ENCODE measurements at places on chromosomes 5 and 9.

GRCh38 chr9:115913696-115914095 lies 239.9 kb upstream of the PAPPA start:
- no peak for DNase-seq

GRCh38 chr5:158223054-158223600 lies 364.2 kb upstream of the CLINT1 start:
- DNase-seq, result no peak

DNA sequence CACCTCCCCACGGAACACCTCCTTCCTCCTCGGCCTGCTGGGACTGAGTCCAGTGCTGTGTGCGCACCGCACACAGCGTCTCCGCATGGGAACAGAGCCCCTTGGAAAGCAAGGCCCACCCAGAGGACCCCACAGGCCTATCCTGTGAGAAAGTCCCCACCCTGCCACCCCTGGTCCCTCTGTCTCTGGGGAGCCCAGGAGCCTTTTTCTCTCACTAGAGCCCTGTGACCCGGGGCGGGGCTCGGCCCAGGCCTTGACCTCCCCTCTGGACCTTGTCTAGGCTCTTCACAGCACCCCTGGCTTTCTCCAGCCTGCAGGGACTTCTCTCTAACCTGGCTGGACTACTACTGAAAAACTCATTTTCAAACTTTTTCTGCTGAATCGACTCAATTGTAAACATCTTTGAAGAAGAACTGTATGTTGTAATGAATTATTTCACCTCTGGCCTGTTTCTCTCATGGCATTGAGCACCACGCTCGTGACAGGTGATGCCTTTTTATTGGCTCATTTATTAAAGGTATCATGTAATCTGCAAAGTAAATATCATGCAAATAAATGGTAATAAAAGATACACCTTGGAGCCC lies 89.2 kb downstream of the IRX1 start:
- DNase-seq, result no peak

GRCh38 chr5:79746642-79747569 lies 57.3 kb downstream of the CMYA5 start:
- DNase-seq, result no peak

DNA sequence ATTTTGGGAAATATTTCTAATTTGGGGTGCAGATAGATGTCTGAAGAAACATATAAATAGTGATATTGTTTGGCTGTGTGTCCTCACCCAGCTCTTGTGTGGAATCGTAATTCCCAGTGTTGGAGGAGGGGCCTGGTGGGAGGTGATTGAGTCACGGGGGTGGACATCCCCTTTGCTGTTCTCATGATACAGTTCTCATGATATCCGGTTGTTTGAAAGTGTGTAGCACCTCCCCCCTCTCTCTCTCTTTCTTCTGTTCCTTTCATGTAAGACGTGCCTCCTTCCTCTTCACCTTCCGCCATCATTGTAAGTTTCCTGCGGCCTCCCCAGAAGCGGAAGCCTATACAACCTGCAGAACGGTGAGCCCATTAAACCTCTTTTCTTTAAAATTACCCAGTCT lies 11.4 kb upstream of the ADAMTS16 start:
- no peak for DNase-seq

DNA sequence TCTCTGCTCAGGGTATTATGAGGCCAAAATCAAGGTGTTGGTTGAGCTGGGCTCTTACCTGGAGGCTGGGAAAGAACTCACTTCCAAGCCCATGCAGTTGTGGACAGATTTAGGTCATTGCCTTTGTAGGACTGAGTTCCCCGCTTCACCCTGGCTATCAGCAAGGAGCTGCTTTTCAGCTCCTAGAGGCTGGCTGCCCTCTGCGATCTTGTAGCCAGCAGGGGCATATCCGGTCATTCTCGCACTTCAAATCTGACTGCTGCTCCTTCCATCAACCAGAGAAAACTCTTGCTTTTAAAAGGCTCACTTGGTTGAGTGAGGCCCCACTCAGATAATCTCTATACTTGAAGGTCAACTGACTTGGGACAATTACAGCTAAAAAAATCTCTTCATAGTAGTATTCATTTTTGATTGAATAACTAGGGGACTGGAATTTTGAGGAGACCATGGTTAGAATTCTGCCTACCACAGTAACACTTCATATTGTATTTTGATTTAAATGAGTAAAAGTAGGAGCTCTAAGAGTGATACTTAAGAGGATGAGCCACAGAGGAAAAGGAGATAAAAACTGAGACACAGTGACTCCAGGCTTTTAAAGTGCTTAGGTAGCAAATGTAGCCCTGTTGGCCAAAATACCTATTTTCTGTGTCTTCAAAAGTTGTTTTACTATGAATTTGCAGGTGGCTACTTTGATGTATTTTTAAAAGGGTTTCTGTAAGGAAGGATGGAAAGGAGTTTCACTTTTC lies 137.4 kb downstream of the CD180 start:
- DNase-seq, result no peak

- no peak for DNase-seq
Observed at GRCh38 chr9:123058834-123059233, 25.4 kb downstream of the GPR21 start.

DNA sequence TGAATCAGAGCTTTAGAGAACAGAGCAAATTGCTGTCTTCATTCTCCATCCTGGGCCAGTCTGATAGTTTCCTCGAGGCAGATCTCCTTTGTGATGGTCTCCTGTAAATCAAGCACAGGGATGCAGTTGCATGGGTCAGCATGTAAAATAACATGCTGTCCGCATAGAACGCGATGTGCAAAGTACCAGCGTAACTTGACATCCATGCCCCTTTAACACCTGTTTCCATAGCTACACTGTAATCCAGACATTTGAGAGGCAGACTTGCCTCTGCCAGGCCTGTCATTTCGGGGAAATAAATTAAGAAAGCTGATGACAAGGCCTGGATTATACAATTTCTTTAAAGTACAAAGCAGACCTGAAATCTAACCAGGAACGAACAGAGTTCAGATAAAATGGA lies 413.5 kb downstream of the TLE4 start:
- DNase-seq, result no peak

GRCh38 chr5:42798284-42799240 lies 13.1 kb downstream of the SELENOP start:
- DNase-seq, result no peak

DNA sequence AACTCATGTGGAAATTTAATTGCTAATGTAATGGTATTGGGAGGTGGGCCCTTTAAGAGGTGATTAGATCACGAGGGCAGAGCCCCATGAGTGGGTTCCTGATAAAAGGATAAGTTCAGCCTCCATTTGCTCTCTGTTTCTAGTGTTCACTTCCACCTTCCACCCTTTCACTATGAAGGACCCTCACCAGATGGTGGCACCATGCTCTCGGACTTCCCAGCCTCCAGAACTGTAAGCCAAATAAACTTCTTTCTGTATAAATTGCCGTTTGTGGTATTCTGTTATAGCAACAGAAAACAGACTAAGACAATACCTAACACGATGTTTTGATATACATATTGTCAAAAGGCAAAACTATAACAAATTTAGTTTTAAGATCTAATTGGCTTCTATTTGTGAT lies 166.2 kb downstream of the DEPDC1B start:
- DNase-seq, result no peak

GRCh38 chr5:172852490-172853354 lies 18.7 kb downstream of the ERGIC1 start:
- no peak for DNase-seq

DNA sequence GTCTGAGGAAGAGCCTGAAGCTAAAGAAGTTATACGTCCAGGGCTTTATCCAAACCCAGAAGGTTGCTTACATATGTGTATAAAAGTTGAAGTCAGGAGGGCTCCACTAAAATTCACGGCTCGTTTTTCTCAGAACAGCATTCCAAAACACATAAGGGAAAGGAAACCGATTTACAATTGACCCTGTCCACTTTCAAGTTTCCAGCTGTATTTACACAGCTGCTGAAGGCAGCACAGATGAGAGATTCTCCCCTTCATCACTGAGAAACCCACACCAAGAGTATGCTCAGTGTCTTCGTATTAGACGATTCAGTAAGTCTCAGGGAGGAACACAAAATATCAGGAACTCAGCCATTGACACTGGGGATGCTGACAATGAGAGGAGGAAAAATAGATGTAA lies 5.9 kb upstream of the NREP start:
- DNase-seq, result no peak

DNA sequence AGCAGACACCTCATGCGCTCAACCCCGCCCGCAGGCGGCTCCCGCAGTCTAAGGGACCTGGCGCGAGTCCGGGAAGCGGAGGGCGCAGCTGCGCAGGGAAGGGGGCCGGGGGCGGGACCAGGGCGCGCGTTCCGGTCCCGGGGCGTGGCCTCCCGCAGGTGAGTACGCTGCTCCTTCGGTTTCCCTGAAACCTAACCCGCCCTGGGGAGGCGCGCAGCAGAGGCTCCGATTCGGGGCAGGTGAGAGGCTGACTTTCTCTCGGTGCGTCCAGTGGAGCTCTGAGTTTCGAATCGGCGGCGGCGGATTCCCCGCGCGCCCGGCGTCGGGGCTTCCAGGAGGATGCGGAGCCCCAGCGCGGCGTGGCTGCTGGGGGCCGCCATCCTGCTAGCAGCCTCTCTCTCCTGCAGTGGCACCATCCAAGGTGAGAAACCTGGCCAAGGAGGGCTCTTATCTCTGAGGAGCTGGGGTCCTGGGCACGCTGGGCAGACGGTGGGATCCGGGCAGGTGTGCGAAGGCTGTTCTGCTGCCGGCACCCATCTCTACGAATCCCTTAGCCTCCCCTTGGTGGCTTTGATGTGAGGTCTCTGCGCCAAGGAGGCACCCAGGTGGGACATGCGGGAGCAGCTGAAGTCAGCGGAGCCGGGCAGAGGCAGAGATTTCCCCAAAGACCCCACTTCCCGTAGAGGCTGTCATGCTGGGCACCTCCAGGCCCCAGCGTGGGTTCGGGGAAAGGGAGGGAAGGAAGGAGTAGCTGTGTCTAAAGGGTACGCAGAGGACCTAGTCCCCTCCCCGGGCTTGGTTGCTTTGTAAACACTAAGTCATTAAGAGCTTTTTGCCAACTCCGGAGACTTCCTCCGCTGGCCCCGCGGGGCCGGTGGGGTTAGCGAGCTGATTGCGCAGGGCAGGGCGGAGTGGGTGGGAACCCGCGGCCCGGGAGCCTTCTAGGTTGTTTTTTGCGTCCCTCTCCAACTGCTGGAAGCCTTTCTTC lies at the start of gene F2RL1:
Gene F2RL1, plus strand, starts transcription at position 187 of the 988 bp plus-strand sequence. Its CDS starts 153 bp downstream, at position 340.
- no peak for DNase-seq

DNA sequence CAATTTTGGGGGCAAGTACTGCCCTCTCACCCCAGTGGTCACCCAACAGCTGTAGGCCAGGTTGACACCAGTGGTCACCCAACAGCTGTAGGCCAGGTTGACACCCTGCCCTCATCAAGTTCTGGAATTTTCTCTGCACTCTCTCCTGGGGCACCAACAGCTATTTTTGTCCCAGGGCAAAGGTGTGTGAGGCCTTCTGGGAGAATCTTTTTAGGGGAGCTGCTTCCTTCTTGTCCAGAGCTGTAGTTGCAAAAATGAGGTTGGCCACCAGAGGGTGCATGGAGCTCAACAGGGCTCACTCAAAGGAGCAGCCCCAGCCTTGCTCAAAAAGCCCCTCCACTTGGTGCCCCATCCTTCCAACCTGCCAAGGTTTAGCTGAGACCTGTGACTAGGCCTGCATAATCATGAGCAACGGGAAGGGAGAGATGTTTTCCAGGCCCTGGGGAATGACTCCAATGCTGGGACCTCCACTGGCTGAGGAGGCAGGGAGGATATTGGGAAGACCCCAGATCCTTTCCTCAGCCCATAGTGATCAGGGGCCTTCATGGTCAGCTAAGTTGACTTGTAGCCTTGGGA lies 10.6 kb upstream of the P4HA2 start:
- peak; percentile 74 for DNase-seq

GRCh38 chr5:142239394-142240159 lies 85.2 kb downstream of the SPRY4 start:
- no peak for DNase-seq

DNA sequence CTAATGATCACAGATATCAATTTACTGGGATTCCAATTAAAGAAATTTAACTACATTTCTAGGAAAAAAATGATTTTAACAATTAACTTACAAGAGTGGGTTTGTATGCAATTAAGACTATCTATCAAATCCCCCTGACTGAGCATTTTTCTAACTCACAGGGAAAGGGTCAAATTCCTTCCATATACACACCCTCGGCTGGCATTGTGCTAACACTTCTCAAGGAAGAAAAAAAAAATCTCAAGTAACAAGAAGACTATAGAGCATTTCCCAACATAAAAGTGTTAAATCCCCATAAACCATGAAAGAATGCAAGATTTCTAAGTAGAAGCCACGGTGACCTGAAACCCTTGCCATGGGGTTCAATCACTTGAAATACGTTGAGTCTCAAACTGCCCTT lies 368.8 kb downstream of the GLIS3 start:
- no peak for DNase-seq

DNA sequence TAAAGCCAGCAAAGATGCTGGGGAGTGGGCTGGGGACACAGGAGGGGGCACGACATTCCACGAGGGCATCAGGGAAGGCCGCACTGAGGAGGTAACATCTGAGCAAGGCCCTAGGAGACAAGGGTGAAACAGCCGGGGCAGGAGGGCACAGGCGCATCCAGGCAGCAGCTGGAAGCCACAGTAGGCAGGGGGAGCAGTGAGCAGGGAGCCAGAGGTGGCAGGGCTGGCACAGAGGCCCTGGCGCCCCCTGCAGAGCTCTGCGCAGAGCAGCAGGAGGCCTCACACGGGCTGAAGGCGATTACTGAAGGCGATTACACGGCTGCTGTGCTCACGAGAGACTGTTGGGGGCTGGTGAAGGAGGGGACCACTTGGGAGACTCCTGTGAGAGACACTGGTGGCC lies 15.4 kb downstream of the LMAN2 start:
- DNase-seq, result no peak

DNA sequence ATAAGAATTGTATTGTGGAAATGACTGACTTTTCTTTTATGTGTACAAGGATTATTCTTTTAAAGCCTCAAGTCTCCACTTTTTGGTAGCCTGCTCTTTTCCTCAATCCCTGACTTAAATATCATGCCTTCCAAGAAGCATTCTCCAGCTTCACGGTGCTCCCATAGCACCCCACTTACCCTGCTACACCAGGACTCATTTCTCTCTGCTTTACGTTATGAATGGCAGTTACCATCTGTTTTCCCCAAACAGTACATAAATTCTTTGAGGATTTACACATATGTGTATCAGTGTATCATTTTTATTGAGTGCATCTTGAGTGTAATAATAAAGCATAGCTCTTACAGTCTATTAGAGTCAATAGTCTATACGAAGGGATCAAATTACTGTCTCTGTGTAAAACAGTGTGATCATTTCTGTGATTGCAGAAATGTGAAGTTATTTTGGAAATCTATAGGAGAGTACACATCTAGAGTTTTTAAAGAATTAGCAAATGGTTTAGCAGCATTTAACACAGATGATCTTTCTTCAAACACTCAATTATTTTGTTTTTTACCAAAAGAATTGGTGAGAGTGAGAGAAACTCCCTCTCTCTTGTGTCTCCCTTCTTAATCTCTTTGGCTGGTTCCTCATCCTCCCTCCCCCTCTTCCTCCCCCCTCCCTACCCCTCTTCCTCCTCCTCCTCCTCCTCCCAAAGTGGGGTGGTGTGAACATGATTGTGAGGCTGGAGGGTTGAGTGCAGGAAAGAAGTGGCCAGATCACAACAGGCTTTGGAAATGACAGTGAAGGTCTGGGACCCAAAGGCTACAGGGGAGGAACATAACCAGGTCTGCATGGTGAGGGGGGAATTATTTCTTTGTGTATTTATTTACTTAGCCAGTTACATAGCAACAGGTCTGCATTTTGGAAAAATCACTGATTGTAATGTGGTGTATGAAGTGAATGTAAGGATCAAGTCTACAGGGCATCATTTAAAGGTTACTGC lies 27.6 kb upstream of the ECM2 start:
- DNase-seq, result no peak

All from GM20000 (cell line).